ENCODE measurements at places on chromosomes 13 and 19.

DNA sequence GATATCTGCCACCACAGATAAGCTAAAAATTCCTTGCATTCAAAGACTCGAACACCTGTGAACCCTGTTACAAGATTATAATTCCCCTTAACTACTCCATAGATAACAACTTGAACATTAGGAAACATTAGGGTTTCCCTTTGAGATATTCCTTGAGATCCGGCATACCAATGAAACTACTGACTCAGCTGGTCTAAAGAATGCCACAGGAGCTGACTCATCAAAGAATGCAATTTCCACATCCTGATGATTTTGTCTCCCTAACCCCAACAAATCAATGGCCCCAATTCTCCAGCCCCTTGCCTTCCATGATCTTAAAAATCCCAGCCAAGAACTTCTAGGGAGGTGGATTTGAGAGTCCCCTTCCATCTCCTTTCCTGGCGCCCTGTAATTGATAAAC, 35.6 kb upstream of the ZNF599 start:
- DNase-seq, result no peak

DNA sequence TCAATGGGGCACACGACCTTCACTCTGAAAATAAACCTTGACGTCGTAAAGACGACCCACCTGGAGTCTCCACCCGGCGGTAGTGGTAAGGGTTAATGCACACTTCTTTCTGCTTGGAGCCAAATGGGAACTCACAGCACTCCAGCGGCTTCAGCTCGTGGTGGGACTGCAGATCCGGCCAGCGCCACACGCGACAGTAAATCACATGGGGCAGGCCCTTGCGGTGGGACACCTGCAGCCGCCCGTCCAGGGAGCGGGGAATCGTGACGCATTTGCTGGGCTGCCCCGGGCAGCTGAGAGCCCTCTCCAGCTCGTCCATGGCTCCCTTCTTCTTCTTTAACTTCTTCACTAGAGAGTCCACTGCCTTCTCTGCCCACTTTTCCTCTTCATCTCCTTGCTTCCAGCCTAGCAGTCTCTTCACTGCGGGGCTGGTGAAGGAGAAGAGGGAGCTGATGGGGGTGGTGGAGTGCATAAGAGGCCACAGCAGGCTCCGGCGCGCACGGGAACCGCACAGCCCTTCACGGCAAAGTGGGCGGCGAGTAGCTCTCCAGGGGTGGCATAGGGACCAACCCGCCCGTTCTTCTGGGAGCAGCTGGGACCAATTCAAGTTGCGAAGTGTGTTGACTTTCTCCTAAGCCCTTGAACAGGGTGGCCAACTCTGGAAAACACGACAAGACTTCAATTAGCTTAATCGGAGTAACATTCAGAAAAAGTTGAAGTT, 40.7 kb downstream of the SMAD9 start:
- DNase-seq, result no peak

DNA sequence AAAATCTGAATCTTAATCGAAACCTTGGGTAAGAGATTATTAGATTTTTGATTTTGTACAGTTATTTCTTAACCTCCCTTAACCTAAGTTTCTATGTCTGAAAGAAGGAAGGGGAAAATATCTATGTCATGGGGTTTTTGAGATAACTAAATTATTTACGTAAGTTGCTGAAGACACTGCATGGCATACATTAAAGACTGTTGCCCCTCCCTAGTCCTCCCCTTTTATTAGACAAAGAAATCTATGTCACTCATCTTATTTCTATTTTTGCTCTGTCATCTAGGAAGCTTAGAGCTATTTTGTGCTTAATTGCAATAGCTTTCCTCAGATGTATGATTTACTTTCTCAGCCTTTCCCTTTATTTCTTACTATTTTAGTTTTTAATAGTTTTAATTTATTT, 15.0 kb downstream of the COG6 start:
- DNase-seq, result no peak

DNA sequence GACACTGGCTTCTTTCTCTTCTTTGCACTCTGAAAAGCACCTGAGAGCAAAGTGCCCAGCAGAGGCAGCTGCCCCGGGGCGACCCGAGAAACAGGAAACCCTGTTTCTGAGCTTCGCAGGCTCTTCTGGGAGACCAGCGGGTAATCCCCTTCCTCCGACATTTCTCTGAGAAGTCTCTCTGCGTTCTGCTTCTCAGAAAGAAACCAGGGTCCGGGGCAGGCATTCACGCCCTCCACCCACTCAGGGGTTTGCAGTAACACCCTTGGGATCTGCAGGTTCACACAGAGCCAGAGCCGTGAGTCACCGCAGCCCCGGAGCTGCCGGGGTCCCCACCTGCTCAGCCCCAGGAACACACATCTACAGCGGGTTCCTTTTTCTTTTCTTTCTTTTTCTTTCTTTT, 86.0 kb downstream of the GADD45B start:
- peak; percentile 82 for DNase-seq

DNA sequence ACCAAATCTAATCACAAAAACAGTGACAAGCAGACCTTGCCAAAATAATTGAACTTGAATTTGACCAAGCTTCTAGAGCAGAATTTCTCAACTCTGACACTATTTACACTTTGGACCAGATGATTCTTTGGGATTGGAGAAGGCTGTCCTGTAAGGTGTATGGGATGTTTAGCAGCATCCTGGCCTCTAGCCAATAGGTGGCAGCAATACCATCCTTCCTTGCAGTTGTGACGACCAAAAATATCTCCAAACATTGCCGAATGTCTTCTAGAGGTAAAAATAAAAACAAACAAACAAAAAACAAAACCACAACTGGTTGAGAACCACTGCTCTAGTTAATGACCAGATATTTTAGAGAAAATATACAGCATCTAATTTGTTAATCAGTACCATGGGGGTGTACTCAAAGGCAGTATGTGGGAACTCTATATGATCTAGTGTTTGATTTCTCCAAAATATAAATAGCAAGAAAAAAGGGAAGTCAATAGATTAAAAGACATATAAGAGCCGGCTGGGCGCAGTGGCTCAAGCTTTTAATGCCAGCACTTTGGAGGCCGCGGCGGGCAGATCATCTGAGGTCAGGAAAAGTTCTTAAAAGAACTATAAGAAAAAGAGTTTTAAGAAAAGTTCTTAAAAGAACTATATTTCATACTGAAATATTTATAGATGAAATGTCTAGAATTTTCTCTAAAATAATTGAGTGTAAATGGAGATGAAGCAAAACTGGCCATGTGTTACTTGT, 60.9 kb upstream of the ZNF527 start:
- no peak for DNase-seq

Measured in stimulated activated CD8-positive, alpha-beta memory T cell treated with anti-CD3 and anti-CD28 coated beads, Interleukin-7, amount 100 ng/mL, for 4 hours (primary cell).